ENCODE measurements at places on chromosomes 4 and X.

DNA sequence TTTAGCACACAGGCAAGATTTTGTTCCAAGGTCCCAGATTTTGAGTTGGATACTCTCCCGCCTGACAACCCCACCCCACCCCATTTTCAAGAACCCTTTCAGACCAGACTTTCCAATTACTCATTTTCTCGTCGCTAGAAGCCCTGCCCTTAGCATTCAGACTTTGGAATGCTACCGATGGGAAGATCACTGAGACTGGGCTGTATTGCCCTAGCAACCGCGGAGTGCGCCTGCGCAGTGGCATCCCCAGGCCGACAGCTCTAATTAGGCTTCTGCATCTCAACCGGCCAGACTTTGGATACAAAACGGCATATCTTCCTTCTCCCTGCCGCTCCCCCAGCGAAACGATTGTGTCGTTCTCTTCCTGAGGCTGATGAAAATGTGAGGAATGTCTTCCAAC, 3.4 kb downstream of the MAGEE2 start:
- DNase-seq: no peak

GRCh38 chr4:102843938-102844337, 16.6 kb upstream of the UBE2D3 start:
- no peak for DNase-seq

DNA sequence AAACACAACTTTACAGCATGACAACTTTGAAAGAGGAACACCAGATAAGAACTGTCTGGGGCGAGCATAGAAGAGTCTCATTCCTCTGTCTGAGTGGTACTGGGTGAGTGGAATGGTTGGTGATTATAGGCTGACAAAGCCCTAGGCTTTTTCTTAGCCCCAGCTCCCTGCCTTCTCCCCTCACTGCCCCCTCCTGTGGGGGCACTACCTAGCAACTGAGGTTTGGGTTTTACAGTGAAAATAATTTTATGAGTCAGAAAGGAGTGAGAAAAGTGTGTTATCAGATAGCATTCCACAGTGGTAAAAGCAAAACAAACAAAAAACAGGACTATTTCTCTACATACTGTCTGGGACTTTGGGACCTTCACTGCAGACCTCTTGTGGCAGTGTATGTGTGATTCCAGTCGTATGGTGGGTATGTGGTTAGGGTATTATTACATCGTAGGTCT, 10.5 kb upstream of the TMEM165 start:
- no peak for DNase-seq

DNA sequence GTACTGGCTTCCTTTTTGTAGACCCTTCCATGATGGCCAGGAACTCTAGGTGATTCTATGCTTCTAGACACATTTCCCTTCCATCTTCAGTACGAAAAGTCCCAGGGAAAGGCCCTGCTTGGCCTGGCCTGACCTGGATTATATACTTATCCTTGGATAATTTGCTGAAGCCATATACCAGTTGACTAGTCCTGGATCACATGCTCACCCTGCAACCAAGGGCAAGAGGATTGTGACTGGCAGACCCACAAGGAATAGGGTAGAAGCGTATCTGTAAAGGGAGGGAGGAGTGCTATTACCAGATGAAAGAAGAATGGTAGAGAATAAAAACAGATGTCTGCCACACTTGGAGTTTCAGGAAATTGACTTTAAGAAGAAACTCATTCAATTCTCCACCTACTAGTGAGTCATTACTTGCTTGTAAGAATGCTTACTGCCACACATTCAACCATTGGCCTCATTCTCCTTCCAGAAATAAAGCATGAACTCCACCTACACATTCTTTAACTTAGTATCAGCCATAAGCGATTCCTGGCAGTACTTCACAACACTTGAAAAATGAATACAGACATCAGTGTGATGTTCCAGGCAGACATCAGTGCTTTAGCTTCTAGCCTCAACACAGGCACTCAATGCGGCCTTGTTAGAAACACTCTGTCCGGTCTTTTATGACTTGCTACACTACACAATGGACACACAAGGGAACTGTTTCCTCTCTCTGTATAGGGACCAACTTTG, 141.8 kb downstream of the CBR4 start:
- no peak for DNase-seq

DNA sequence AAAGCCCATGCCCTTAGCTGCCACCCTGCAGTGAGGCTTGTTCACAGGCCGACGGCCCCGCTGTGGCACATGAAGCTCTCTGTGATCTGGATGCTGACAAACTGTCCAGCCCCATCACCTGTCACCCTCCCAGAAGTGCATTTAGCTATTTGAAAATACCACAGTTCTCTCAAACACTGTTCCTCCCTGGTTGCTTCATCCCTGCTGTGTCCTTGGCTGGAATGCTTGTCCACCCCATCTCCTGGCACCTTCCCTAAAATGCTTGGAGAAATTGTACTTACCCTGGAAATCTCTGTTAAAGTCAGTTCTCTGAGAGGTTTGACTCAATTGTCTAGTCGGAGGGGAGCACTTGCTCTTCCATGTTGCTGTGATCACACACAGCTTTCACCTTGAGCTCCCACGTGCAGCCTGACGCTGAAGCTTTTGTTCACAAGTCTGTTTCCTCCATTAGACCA, 10.1 kb downstream of the SYNPO2 start:
- DNase-seq: no peak

DNA sequence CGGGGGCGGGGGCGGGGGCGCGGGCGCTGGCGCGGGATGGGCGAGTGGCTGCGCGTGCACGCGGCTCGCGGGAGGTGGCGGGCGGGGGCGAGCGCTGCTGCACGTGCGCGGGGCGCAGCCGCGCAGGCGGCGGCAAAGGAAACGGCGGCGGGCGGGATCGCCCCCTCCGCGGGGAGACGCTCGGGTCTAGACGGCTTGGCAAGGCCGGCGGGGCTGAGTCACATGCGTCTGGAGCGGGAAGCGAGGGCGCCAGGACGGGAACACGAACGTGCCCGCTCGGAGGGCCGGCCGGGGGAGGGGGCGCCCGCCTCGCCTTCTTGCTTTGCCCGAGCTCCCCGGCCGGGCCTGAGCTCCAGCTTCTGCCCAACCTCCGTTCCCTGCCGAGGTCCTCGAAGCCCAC, 4.3 kb upstream of the HAUS7 start:
- DNase-seq: no peak

GRCh38 chr4:26377328-26378311, 56.8 kb downstream of the RBPJ start:
- DNase-seq: no peak

GRCh38 chr4:71713611-71714203, 70.2 kb downstream of the GC start:
- DNase-seq: no peak

DNA sequence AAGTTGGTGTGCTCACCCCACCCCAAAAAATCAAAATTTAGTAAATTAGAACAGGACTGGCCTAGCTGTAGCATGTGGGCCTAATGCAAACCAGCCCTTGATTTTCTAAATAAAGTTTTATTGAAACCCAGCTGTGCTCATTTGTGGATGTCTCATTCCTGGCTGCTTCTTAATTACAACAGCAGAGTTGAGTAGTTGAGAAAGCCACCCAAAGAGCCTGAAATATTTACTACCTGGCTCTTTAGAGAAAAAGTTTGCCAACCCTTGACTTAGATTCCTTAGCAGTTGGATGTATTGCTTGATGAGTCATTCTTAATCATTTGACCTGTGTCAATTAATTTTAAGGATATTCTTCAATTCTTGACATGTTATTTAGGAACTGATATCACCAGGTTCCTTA, 168.3 kb upstream of the PUDP start:
- no peak for DNase-seq

GRCh38 chr4:110622841-110623717, at the start of gene PITX2:
PITX2 (minus strand) TSS chr4:110623077; CDS start chr4:110622460, 617 bp downstream.
- DNase-seq: peak; percentile 63

DNA sequence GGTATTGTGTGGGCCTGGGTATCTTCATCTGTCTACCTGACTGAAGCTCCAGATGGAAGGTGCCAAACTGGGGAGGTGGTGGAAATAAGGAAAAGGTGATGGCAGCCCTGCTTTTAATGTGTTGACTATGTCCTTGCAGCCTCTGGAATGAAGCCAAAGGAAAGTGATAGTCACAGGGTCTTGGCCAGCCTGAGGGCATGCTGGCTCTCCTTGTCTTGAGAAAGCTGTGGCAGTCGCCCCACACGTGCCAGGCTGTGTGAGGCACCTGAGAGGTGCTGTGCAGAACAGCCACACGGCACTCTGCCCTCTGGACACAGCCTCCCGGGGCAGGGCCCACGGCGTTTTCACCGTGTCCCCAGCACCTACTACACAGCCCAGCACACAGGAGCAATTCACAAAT, 77.6 kb downstream of the NAT8L start:
- DNase-seq: no peak

Data from GM12892 (cell line).